ENCODE measurements at places on chromosomes 7 and 10.

DNA sequence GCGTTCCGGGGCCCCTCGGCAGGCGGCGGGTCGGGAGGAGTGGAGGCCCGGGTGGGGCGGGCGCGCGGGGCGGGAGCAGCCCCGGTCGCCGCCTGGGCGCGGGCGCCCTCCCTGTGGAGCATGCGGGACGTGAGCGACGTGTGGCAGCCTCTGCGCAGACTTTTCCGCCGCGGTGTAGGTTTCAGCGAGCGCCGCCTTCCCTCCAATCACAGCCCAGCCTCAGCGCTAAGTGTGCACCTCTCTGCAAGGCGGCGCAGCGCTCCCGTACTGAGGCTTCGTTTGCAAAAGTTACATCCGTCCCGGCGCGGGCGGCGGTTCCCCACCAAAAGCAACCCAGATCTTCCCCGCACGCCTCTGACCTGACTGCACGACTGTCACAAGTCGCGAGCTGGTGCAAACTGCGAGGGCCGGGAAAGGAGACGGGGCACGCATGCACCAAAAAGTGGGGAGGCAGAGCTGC lies 1.2 kb upstream of the PFKFB3 start:
- peak; percentile 87 for DNase-seq

DNA sequence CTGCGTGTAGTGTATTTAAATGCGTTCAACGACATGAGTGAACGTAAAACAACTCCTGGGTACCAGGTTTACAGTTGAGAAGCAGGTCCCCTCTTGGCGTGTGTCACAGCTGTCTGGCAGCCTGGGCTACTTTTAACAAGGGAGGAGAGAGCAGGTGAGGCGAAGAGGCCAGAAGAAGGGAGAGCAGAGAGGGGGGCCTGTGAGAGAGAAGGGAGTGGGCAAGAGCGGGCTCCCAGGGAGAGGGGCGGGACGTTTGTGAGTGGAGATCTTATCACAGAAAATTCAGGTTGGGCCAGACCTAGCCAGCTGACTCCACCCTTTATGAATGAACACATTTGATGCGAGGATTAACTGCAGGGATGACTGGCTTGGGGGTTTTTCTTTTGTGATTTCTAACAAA lies 154.0 kb downstream of the CAMK1D start:
- DNase-seq: no peak

GRCh38 chr7:98357751-98358161 lies 43.1 kb downstream of the BAIAP2L1 start:
- no peak for DNase-seq

DNA sequence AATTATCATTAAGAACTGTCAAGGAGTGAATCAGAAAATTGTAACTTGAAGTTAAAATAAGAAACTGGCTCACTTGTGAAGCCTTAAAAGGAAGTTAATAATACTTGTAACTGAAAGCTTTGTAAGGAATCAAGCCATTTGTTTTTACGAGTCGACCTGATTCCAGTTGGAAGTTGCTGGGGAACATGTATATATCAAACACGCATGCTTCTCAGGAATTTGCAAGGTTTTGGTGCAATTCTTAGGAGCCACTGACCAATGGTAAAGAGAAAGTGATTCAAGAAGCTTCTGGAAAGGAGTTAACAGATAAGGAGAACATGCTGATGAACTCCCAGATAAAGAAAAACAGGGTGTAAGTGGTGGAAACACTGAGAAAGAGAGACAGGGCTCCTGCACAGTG lies 56.4 kb downstream of the ETV1 start:
- no peak for DNase-seq

DNA sequence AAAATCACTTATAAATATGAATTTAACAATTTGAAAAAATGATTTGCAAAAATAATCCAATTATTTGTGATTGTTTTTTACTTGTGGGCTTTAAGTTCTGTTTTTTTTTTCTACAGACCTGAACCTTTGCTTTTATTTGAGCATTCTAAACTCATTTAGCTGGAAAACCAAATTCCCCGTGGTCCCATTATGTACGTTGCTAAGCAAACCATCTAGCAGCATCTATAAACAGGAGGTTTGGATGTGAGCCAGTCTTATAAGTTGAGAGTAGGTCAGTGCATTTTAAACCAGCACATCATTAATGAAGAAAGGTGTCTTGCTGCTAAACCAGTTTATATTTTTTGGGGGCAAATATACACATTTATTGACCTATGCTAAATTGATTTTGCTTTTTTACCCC lies 77.3 kb downstream of the LRRN3 start:
- DNase-seq: no peak

- DNase-seq: no peak
Measured at GRCh38 chr7:7882888-7883287, 85.7 kb upstream of the GLCCI1 start.

GRCh38 chr10:46556515-46557318 lies at the start of gene GPRIN2:
Gene GPRIN2, minus strand, starts transcription at chr10:46556658. Its CDS starts 5,922 bp downstream, at chr10:46550736.
- DNase-seq: no peak

GRCh38 chr7:67311901-67312300 lies 315.3 kb downstream of the TYW1 start:
- no peak for DNase-seq

DNA sequence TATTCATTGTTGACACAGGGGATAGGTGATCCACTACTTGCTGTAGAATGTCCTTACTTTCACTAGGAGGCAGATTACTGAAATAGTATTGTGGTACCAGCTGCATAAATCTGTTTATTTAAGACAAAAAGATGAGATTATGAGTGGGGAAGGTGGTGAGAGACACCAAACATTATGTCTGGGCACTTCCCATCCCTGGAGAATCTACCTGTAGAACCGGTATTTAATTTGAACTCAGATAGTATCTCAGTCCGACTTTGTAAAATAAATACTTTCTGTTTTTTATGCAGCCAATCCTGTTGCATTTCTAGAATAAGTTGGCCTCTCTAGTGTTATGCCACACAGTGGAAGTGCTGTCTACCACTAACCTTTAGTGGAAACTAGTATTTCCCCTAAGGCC lies 13.4 kb downstream of the BCCIP start:
- no peak for DNase-seq

- no peak for DNase-seq
Measured at GRCh38 chr7:50653126-50653864, 88.1 kb upstream of the DDC start.

- no peak for DNase-seq
Measured at GRCh38 chr10:115706026-115706425, 567.0 kb downstream of the GFRA1 start.

GRCh38 chr7:20401861-20402746 lies 71.4 kb downstream of the ITGB8 start:
- DNase-seq: no peak

GRCh38 chr7:29969738-29970137 lies 19.9 kb downstream of the SCRN1 start:
- DNase-seq: no peak

DNA sequence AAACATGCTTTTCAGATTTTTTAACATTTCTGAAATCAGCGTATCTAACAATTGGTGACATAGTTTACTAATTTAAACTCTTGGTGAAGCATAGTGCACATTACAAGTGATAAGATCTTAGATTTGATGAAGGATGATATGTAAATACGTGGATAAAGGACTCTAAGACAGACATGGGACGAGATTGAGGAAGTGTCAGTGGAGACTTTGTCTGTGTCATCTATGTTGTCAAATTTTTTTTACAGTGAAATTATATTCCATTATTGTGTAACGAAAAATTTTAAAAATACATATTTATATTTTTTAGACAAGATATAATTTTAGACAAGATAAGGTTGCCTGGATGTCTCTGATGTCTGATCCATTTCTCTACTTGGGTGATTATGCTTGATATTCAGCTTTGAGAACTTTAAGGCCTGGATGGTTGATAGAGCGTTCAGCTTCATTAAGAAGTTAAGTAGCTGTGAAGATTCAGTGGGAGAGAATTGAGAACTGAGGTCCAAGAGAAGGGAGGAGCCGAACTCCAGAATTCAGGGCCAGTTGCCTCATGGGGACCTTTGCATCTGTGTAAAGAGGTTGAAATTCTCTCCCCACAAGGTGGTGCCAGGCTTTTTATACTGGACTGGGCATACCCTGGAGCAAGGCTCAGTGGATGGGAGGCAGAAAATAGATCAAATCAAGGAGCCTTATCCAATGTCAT lies 62.7 kb downstream of the KAT6B start:
- DNase-seq: no peak

GRCh38 chr10:125795128-125795527 lies 19.5 kb upstream of the MMP21 start:
- no peak for DNase-seq

- DNase-seq: no peak
Measured at GRCh38 chr10:15313843-15314242, 57.2 kb downstream of the FAM171A1 start.
